Right cardiac atrium (tissue), 5 donors: ENCODE measurements at places on chromosomes 12 and 14. TPM values are rescaled to one million over a fixed set of nuclear protein-coding genes. Genes with fewer than 3 reads are reported as not detected.

- peak; percentile 61 for DNase-seq
Observed at GRCh38 chr12:49108958-49109404, 1.7 kb downstream of the LMBR1L start.

DNA sequence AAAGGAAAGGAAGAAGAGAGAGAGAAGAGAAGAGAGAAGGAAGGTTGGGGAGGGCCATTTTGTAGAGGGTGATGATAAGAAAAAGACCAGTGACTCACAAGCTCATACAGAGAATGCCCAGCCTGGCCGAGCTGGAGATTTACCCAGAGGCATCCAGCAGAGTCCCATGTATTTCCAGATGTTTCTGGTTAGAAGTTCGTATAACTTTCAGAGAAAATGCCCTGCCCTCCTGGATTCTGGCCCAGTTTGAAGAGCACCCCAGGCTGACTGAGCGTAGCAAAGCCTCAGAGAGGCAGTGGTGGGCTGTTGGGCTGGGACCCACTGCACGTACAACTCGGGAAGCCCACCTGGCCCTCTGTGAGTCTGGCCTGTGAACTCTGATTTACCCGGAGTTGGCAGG lies 221.8 kb downstream of the SLC41A2 start:
- DNase-seq = peak; percentile 34

- DNase-seq = no peak
Observed at GRCh38 chr14:94474581-94475031, 1.4 kb downstream of the SERPINA9 start.

GRCh38 chr12:28248555-28249145 lies 58.4 kb downstream of the CCDC91 start:
- DNase-seq = no peak

- no peak for DNase-seq
Observed at GRCh38 chr12:53328043-53328435, 6.6 kb upstream of the AAAS start.

GRCh38 chr12:106179086-106179485 lies 40.3 kb upstream of the NUAK1 start:
- DNase-seq = no peak

Gene NANOG
- not detected for total RNA-seq

Gene ARMH4
- total RNA-seq = 9.9 TPM

Gene TAS2R31
- 1.2 TPM for total RNA-seq

Gene DLGAP5
- not detected for total RNA-seq
